Stimulated activated CD8-positive, alpha-beta memory T cell treated with anti-CD3 and anti-CD28 coated beads, Interleukin-7, amount 100 ng/mL, for 24 hours (primary cell): ENCODE measurements at places on chromosomes 12 and 14.

- no peak for DNase-seq
Observed at GRCh38 chr14:21822109-21822508, 148.5 kb upstream of the OR4E1 start.

GRCh38 chr12:45880533-45880932 is 109.8 kb downstream of the SCAF11 start:
- no peak for DNase-seq

DNA sequence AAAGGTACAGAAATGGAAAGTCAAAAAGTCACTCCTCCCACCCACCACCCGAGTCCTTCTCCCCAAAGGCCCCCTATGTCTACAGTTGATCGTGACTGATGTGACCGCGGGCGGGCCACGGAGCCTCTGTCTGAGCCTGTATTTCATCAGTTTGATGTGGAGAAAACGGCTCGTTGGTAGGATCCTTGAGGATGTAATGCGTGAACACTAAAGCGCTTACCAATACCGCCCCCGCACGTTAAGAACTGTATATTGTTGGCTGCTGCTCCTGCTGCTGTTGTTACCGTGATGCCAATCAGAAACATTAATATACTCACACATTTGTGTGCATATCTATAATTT is 24.6 kb upstream of the UBC start:
- no peak for DNase-seq

DNA sequence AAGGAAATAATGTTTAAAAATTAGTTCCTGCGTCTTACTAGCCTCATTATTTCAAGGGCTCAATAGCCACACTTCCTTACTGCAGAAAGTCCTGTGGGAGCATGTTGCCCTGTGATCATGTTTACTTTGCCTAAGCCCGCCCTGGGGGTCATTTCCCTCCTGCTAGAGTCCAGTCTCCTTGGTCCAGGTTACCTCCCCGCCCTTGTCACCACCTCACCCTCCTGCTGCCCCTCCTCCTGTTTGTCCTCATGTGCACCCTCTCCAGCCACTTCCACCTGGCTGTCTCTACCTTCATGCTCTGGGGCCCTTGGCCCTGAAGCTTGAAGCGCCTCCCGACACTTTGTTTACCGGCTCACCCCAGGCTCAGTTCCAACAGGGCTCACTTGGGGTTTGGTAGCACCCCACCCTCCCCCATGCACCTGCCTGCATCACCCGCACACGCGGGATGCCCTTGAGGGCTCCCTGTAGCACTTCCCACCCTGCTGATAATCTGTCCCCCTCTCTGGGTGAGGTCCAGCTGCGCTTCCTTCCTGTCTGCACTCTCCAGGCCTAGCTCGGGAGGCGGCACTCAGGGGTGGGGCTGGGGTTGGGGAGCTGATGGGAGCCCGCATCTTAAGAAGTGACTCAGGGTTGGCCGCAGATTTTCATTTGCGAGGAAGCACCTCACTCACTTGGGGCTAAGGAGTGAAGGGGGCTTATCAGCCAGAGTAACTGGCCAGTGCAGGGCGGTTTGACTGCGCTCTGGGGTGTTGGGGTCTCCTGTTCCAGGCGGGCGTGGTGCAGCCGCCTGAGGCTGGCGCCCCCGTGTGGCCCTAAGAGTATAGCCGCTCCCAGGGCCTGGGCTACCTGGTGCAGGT is 40.1 kb downstream of the SMIM41 start:
- DNase-seq = no peak

DNA sequence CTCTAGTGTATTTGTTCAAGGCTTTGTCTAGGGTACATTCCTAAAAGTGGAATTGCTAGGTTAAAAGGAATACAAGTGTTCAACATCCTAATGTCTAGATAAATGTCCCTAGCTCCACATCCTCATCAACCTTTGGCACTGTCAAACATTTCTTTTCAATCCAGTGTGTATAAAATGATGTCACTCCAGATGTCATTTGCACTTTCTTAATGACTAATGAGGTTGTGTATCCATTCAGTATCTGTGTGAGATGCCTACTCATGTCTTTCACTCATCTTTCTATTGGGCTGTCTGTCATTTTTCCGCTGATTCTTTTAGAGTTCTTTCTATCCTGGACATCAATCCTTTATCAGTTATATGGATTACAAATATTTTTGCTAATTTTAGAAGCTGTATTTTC is 43.3 kb downstream of the ARMH4 start:
- no peak for DNase-seq

GRCh38 chr14:58315606-58316005 is 17.3 kb downstream of the ARID4A start:
- DNase-seq = no peak

- no peak for DNase-seq
Observed at GRCh38 chr12:8796831-8797626, 25.4 kb upstream of the A2ML1 start.

DNA sequence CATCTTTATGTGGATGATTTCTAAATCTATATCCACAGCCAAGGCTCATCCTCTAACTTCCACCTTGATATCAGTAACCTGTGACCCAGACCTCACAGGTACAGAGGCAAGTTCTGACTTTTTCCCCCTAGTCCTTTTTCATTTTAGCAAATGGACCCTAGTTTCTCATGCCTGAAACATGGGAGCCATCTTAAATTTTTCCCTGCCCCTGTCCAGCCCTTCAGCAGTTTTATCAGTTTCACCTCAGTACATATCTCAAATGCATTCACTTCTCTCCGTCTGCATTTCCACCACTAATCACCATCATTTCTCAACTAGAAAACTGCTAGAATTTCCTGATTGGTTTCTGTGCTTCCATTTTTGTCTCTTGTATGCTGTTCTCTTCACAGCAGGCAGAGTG is 79.3 kb downstream of the DIP2B start:
- DNase-seq = no peak

GRCh38 chr14:69266572-69267345 is 6.8 kb downstream of the GALNT16 start:
- no peak for DNase-seq

DNA sequence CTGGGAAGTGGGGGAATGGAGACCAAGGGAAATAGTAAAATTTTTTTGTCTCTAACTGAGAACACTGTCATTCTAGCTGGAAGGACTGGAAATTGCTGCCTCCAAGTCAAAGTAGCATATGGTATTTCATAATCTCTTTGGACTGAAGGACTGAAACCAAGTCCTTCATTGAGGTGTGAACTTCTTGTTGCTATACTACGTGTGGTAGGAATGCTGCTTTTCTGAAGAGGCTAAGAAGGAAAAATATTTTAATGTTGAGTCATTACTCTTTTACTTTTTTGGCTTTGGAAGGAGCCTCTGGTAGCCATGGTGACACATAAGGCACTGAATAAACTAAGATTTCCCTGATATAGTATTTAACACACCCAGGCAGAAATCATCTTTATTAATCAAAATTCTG is 465.4 kb downstream of the NPAS3 start:
- DNase-seq = no peak

- no peak for DNase-seq
Observed at GRCh38 chr12:70290116-70290515, 46.9 kb downstream of the CNOT2 start.
